ENCODE measurements at places on chromosomes 11 and 22. TPM values are rescaled to one million over a fixed set of nuclear protein-coding genes. Genes with fewer than 3 reads are reported as not detected.

KCNJ5 gene
- 0.12 TPM for total RNA-seq

SYT7 gene
- 18.6 TPM for total RNA-seq

SEZ6L gene
- total RNA-seq: 0.08 TPM

CBLIF gene
- 0.31 TPM for total RNA-seq

BTBD18 gene
- not detected for total RNA-seq

C11orf87 gene
- not detected for total RNA-seq

TAF10 gene
- 146 TPM for total RNA-seq

XKR3 gene
- not detected for total RNA-seq

HSPB2 gene
- total RNA-seq: 3.1 TPM

TNKS1BP1 gene
- 135 TPM for total RNA-seq

PPME1 gene
- 28.3 TPM for total RNA-seq

RBM4 gene
- 92.9 TPM for total RNA-seq

PANX2 gene
- total RNA-seq: 0.14 TPM

GGT5 gene
- total RNA-seq: 3.7 TPM

SCUBE2 gene
- 8.3 TPM for total RNA-seq

DEUP1 gene
- not detected for total RNA-seq

GANAB gene
- 270 TPM for total RNA-seq

MRGPRX4 gene
- total RNA-seq: not detected

CSF2RB gene
- total RNA-seq: 2.9 TPM

CHRM1 gene
- total RNA-seq: 0.98 TPM

SCGB1A1 gene
- not detected for total RNA-seq

PLAAT2 gene
- total RNA-seq: 53.6 TPM

MPZL2 gene
- 84.7 TPM for total RNA-seq

GAL3ST3 gene
- total RNA-seq: not detected

KCNK7 gene
- 0.40 TPM for total RNA-seq

GRAP2 gene
- 1.2 TPM for total RNA-seq

ANO5 gene
- 11.2 TPM for total RNA-seq

NAGA gene
- total RNA-seq: 38.5 TPM

OR10A2 gene
- not detected for total RNA-seq

PIWIL4 gene
- 5.9 TPM for total RNA-seq

SH3BP1 gene
- total RNA-seq: 77.4 TPM

TYR gene
- not detected for total RNA-seq

RAG1 gene
- total RNA-seq: 1.2 TPM

TUBA8 gene
- 2.5 TPM for total RNA-seq

HYOU1 gene
- 107 TPM for total RNA-seq

PATE2 gene
- not detected for total RNA-seq

GUCY1A2 gene
- 0.37 TPM for total RNA-seq

PHOX2A gene
- 0.61 TPM for total RNA-seq

LSP1 gene
- total RNA-seq: 28.6 TPM

UPK3A gene
- total RNA-seq: not detected

NCR3LG1 gene
- 16.5 TPM for total RNA-seq
